ACHN (cell line): ENCODE measurements at places on chromosomes 11 and 22.

GRCh38 chr11:66409226-66409625 is 11.6 kb upstream of the NPAS4 start:
- no peak for DNase-seq

DNA sequence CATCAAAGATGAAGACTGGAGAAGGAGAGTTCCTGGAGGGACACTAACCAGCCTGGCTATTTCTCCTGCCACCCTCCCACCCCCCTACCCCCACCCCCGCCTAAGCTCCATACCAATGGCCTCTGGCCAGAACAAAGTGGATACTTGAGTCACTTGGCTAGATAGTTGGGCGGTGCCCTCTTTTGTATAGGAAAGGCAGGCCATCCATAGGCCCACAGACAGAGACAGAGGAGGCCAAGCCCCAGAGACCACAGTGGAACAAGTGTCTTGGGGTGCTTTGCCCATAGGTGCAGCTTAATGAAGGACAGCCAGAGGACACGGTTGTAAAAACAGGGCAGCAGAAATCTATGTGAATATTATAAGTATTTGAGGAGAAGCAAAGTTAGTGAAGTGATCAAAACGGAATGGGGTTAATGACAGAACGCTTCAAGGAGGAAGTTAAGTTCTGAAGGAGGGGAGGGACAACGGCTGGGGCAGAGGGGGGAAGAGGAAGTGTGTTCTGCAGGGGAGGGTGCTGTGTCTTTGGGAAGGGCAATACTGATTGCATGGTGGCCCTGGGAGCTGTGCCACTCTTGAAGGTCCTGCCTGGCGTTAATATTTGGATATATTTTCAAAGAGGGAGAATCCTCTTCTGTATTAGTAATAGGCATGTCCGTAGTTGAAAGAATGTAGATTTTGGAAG is 32.7 kb downstream of the FLI1 start:
- no peak for DNase-seq

GRCh38 chr11:69216647-69217051 is 60.9 kb downstream of the SMIM38 start:
- no peak for DNase-seq

DNA sequence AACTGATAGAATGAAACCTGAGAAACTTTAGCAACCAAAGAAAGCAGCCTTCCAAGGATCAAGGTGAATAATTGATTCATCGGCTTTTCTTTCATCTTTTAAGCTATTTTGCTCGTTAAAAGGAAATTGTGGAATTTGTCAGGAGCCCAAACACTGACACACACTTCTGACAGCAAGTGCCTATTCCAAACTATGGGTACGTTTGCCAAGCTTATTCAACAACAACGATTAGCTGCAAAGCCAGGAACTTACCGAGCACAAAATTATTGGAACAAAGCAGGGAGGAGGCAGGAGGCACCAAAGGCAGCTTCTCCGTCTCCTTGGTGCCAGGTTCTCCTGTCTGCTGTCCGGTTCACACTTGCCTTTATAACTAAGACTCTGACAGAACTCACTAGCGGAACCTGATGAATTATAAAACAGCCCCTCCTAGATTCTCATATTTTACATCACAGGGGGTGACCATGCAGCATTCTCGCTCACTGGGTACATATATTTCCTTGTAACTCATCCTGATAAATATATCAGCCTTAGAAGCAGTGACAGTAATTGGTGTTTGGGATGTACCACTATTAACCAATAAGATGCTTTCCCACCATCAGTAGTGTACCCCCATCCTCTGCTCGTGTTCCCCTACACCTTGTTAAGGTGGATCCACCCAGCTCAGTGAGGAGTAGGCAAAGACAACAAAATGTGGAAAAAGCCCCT is 395.9 kb upstream of the CCDC90B start:
- no peak for DNase-seq

GRCh38 chr11:20251496-20251895 is 91.2 kb upstream of the DBX1 start:
- no peak for DNase-seq
